Left ventricle myocardium superior (tissue), 1 donor: ENCODE measurements at places on chromosomes 3 and 15. TPM values are rescaled to one million over a fixed set of nuclear protein-coding genes. Genes with fewer than 3 reads are reported as not detected.

- DNase-seq: no peak
These were observed 172.2 kb downstream of the PPM1L start for GRCh38 chr3:160928183-160928726.

- DNase-seq: peak; percentile 14
These were observed 174.9 kb downstream of the XXYLT1 start for GRCh38 chr3:195096053-195096452.

The NEIL1 gene
- total RNA-seq: 13.5 TPM

GRCh38 chr15:31975830-31976229, 54.5 kb upstream of the CHRNA7 start:
- no peak for DNase-seq

GRCh38 chr3:73353649-73354217, 271.0 kb downstream of the PDZRN3 start:
- DNase-seq: no peak

GRCh38 chr15:76840830-76841460, 64.2 kb downstream of the SCAPER start:
- DNase-seq: no peak

DNA sequence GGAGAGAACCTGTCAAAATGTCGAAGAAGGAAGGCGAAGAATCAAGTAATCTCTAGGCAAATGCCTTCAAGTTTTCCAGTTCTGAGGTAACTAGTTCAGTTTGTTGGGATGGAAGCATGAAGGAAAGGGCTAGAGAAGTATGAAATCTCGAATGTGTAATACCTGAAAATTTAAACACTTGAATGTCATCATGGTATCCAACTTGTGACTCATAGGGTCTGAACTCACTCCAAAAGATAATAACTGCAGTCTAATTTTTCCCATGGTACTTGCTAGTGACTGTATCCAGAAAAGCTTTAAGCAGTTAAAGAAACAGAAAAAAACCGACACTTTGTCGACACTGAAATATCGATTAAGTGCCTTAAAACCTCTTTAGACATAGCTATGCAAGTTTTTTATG, 102.9 kb upstream of the CHRM5 start:
- DNase-seq: no peak

The UACA gene
- 32.9 TPM for total RNA-seq

The JMJD7 gene
- total RNA-seq: 16.7 TPM

The CASR gene
- total RNA-seq: not detected

GRCh38 chr15:63752979-63753378, 80.8 kb downstream of the HERC1 start:
- DNase-seq: no peak

The NUP210 gene
- total RNA-seq: 3.9 TPM
